ENCODE measurements at places on chromosomes 3 and 15. TPM values are rescaled to one million over a fixed set of nuclear protein-coding genes. Genes with fewer than 3 reads are reported as not detected.

DNA sequence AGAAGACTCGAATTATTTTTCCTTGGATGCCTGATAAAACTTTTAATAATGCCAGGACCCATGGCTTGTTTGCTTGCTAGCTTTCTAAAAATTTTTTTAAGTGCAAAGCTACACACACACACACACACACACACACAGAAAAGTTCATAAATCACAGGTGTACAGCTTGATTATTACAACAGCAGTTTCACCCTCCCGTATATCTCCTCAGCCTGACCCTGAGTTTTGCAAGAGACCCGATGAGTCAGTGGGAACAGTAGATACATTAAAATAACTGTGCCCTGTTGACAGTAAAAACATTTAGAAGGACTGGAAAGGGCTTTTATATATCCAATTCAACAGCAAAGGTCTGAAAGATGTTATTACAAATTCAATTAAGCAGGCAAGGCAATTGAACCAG, 46.7 kb downstream of the EMC4 start:
- no peaks in the 10 kb centered on the region for H3K36me3 ChIP-seq
- H3K27ac ChIP-seq = no peak overlapping the region

DNA sequence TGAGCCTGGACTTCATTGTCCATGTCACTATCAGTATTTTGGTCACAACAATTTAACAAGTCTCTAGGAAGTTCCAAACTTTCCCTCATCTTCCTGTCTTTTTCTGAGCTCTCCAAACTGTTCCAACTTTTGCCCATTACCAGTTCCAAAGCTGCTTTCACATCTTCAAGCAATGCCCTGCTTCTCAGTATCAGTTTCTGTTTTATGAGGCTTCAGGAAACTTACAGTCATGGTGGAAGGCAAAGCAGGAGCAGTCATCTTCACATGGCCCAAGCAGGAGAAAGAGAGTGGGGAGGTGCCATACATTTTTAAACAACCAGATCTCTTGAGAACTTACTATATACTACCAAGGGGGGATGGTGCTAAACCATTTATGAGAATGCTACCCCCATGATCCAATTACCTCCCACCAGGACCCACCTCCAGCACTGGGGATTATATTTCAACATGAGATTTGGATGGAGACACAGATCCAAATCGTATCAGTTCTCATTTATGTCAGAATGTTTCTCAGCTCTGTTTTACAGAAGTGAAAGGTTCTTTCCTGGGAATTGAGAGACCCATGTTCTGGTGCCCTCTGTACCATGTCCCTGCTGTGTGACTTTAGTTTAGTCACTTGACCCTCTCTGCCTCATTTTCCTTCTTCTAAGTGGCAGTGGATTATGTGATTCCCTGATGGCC, 169.7 kb downstream of the PLCL2 start:
- H3K27me3 ChIP-seq = no peaks in the 10 kb centered on the region
- no peak overlapping the region for H3K27ac ChIP-seq
- no peak overlapping the region for H3K4me3 ChIP-seq
- no peaks in the 10 kb centered on the region for H3K4me1 ChIP-seq

The TNFAIP8L3 gene
- total RNA-seq = 45.9 TPM

The KCNAB1 gene
- total RNA-seq = 9.3 TPM

The RETNLB gene
- total RNA-seq = not detected

GRCh38 chr15:88741671-88742070, 61.6 kb upstream of the ACAN start:
- no peaks in the 10 kb centered on the region for H3K36me3 ChIP-seq
- DNase-seq = no peak
- H3K27ac ChIP-seq = no peak overlapping the region
- no peak overlapping the region for H3K4me3 ChIP-seq
- no peaks in the 10 kb centered on the region for H3K4me1 ChIP-seq
- H3K27me3 ChIP-seq = no peaks in the 10 kb centered on the region

DNA sequence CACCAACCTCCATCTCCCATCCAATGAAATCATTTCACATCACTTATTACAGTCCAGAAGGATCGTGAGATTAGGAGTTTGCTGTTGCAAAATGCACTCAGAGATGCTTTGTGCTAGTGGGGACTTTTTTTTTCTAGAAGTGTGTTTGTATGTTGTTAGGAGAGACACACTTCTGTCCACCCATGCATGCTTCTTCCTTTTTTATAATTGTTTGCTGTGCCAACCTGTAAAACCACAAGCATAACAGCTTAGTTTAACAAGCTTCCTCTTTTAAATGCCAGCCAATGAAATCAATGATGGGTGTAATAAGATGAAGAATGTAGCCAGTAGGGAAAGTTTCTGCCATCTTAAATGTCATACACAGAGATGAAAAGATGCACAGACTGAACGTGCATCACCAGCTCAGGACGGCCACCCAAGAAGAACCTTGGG, 305.6 kb upstream of the STT3B start:
- no peak for DNase-seq
- no peak overlapping the region for H3K27ac ChIP-seq
- no peaks in the 10 kb centered on the region for H3K4me1 ChIP-seq
- H3K4me3 ChIP-seq = no peak overlapping the region

The PRSS50 gene
- 0.55 TPM for total RNA-seq

The SPTBN5 gene
- 0.51 TPM for total RNA-seq

The GABRR3 gene
- not detected for total RNA-seq

- H3K36me3 ChIP-seq = no peaks in the 10 kb centered on the region
- no peak overlapping the region for H3K4me3 ChIP-seq
- no peak for DNase-seq
- H3K27me3 ChIP-seq = no peaks in the 10 kb centered on the region
- no peak overlapping the region for H3K27ac ChIP-seq
Measured at GRCh38 chr3:167736997-167737396, 1.5 kb downstream of the SERPINI1 start.

DNA sequence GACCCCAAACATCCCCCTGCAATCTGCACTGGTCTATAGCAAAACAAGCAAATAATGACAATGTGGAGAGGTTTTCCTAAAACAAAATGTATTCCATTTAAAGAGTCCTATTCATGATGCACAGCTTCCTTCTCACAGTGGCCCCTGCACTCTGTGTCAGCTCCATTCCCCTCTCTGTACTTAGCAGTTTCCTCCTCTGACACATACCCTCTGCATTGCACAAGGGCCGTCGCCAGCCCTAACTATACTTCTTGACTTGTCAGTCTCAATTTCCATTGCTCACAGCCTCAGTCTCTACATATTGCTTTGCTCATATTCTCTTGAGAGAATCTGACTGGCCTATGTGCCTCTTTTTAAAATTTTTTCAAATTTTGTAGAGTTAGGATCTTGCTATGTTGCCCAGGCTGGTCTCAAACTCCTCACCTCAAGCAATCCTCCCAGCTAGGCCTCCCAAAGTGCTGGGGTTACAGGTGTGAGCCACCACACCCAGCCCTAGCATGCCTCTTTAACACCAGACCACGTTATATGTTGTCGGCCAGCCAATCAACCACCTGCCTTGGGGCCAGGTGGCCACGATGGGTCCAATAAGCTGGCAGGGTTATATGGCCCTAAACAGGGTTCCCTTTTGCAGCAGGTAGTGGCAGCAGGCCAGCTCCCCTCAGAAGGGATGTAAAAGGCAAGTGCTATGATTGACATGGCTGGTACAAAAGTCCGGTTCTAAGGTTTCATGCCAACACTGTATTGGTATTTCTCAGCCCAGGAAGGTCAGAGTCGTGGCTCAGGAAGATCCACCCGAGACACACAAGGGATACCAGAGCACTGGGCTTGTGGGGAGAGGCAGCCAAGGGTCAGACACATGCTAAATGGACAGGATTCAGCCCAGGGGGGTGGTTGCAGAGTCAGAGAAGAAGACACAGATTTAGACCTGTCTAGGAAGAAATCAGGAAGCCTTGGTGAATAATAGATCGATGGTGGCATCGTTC, 59.0 kb upstream of the SMAD3 start:
- H3K27ac ChIP-seq = no peak overlapping the region
- no peak for DNase-seq
- H3K4me1 ChIP-seq = no peaks in the 10 kb centered on the region
- H3K36me3 ChIP-seq = no peaks in the 10 kb centered on the region
- H3K27me3 ChIP-seq = no peaks in the 10 kb centered on the region

- no peak for DNase-seq
- H3K36me3 ChIP-seq = no peaks in the 10 kb centered on the region
- no peaks in the 10 kb centered on the region for H3K4me1 ChIP-seq
- no peaks in the 10 kb centered on the region for H3K27me3 ChIP-seq
Measured at GRCh38 chr3:113439606-113440005, 1.7 kb downstream of the CFAP44 start.

DNA sequence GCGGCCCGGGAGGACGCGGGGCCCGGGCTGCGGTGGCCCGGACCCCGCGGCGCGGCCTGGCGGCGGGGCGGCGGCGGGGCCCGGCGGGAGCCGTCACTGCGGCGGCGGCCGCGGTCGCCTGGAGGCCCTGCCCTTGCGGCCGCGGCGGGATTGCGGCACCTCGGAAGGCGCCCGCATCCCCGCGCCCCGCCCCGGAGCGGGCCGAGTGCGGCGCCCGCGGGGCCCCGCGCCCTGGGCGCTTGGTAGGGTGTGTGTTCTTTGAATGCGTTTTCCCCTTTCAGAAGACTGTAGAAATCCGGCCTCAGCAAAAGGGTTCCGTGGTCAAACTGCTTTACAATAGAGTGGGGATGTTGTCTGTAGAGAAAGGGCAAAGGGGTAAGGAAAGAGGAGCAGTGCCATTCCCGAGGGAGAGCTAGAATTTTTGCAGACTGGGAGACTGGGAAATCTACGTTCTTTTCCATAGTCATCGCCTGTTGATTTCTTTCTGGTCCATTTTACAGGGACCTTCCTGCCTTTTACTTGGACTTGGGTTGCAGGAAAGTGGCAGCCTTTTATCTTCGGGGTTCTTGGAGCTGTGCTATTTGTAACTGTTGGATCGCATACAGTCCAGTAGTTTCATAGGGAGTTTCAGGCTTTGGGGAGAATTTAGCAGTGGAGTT, 630 bp downstream of the SNRK start:
- H3K27me3 ChIP-seq = no peaks in the 10 kb centered on the region
- H3K4me3 ChIP-seq = peak overlapping the region; percentile 57
- no peaks in the 10 kb centered on the region for H3K36me3 ChIP-seq

DNA sequence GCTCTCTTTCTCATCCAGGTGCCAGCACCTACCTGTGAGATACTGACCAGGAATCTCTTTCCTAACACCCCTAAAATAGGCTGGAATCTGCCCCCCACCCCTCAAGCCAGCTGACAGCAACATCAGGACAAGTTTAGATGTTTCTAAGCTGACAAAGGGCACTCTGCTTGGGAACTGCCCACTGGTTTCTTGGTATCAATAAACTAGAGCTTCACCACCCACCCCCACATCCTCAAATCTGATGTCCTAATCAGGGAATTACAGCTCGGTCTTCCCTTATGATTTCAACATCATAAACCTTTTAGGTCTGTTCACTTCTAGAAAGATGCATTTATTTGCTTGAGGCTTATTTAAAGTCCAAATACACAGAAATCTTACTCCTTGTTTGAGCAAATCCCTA, 34.7 kb downstream of the CEP19 start:
- no peak overlapping the region for H3K4me3 ChIP-seq
- no peak for DNase-seq
- H3K4me1 ChIP-seq = no peaks in the 10 kb centered on the region
- H3K27ac ChIP-seq = no peak overlapping the region
- H3K27me3 ChIP-seq = no peaks in the 10 kb centered on the region
- no peaks in the 10 kb centered on the region for H3K36me3 ChIP-seq

The SEMA3G gene
- 4.4 TPM for total RNA-seq

- no peaks in the 10 kb centered on the region for H3K27me3 ChIP-seq
- no peaks in the 10 kb centered on the region for H3K4me1 ChIP-seq
- H3K36me3 ChIP-seq = no peaks in the 10 kb centered on the region
Measured at GRCh38 chr3:176447369-176447768, 749.9 kb downstream of the TBL1XR1 start.

DNA sequence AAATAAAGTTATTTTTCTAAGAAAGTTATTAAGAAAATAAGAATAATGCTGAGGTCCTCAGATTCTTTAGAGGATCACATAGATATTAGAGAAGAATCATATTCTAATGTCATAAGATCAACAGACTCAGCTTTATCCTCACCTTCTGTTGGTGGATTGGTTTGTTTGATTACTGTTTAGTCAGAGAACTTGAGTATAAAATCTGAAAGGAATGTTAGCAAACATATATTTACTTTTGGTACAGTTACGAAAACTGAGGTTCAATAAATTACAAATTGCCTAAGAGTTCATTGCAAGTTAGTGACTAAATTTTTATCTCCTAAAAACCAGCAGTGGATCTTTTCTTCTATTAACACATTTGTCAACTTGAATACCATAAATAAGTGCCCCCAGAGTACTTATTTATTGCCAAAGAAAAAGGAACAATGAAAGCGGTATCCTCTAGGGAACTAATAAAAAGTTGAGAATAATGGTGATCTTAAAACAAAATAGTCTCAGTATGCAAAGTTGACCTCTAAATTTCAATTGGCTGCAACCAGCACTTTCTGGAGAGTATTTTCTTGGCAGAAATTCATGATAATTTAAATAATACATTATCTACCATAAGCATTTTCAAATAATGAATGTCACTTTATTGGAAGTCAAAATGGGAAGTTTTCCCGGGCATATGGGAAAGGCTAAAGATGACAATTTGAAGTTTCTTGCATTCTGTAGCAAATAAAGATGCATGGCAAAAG, 296.8 kb downstream of the OTOL1 start:
- no peak for DNase-seq
- H3K4me3 ChIP-seq = no peak overlapping the region
- H3K36me3 ChIP-seq = no peaks in the 10 kb centered on the region
- H3K4me1 ChIP-seq = no peaks in the 10 kb centered on the region
- H3K27me3 ChIP-seq = no peaks in the 10 kb centered on the region

GRCh38 chr15:39326306-39326975, 254.4 kb upstream of the THBS1 start:
- H3K27ac ChIP-seq = no peak overlapping the region
- H3K4me1 ChIP-seq = no peaks in the 10 kb centered on the region
- no peaks in the 10 kb centered on the region for H3K36me3 ChIP-seq
- no peak overlapping the region for H3K4me3 ChIP-seq

DNA sequence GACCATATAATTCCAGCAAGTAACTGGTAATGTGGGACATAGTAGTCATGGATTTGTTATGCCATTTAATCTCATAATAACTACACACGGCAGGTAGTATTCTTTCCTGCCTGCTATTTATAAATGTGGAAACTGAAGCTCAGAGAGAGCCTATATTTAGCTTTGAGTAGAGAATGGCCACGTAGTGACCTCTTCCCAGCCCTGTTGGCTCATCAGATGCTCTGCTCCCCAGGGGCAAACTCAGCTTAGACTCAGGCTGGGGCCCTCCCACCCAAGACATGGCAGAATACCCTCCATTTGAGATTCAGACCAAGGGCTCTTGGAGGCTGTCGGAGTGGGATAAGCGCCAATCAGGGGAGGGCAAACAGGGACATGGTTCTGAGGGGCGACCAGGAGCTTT, 17.3 kb upstream of the HDAC11 start:
- H3K27ac ChIP-seq = no peak overlapping the region
- H3K27me3 ChIP-seq = no peaks in the 10 kb centered on the region
- H3K4me1 ChIP-seq = no peaks in the 10 kb centered on the region
- no peak overlapping the region for H3K4me3 ChIP-seq

- no peak for DNase-seq
- H3K27me3 ChIP-seq = no peaks in the 10 kb centered on the region
- no peaks in the 10 kb centered on the region for H3K4me1 ChIP-seq
- H3K4me3 ChIP-seq = no peak overlapping the region
- no peak overlapping the region for H3K27ac ChIP-seq
Measured at GRCh38 chr15:34647569-34648293, 64.3 kb upstream of the GOLGA8B start.
